ENCODE measurements at places on chromosomes 12 and 14.
A peak's percentile ranks its signal among the peaks of the same experiment; 100 is the strongest.

GRCh38 chr14:102011631-102012030 is 47.3 kb downstream of the DYNC1H1 start:
- DNase-seq: no peak

- DNase-seq: no peak
Measured at GRCh38 chr14:37643701-37644100, 48.3 kb downstream of the TTC6 start.

GRCh38 chr12:19482551-19483109 is 43.3 kb downstream of the AEBP2 start:
- DNase-seq: peak; percentile 14

- DNase-seq: no peak
Measured at GRCh38 chr14:101780390-101780789, 18.9 kb downstream of the PPP2R5C start.

DNA sequence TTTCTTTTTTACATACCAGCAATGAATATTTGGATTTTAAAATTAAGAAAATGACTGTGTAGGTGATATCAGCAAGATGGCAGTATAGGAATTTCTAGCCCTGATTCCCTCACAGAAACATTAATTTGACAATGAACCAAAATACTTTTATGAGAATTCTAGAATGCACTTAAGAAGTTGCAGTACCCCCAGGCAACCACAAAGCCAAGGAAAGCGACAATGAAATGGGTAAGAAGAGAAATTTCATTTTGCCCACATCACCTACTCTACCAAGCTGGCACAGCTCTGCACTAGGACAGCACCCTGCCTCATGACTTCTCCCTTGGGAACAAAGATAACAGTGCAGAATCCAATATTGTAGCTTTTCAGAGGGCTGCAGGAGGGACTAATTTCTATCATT is 6.6 kb downstream of the OR9K2 start:
- no peak for DNase-seq

DNA sequence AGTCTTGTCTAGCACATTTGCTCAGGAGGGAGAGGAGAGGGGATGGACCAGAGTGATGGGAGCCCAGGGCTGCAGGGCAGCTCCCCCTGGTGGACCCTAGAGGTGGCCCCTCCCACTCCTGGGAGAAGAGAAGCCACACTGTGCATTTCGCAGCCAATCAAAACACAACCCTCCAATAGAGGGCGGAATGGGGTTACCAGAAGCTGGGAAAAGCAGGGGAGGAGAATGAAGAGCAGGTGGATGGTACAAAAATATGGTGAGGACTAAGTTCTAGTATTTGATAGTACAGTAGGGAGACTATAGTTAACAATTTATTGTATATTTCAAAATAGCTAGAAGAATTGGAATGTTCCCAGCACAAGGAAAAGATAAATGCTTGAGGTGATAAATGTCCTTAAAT is 23.6 kb downstream of the VASH1 start:
- peak; percentile 50 for DNase-seq

GRCh38 chr14:47044841-47045240 is 393.3 kb upstream of the RPL10L start:
- DNase-seq: no peak

DNA sequence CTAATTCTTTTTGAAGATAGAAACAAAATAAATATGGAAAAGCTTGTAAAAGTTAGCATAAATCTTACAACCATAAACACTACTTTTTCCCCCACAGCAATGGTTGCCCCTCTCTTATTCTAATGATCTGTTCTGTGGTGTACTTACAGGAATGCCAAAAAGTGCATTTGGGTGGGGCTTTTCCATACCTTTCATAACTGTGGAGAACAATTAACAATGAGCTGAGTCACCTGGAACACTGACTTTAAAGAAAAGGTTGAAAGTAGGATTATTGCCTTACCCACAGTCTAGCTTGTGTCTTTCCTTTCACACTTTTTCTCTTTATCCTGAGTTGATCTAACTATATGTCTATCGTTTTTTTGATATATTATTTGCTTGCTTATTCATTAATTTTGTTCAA is 86.9 kb downstream of the TPH2 start:
- DNase-seq: no peak

- DNase-seq: no peak
Measured at GRCh38 chr12:122067966-122068365, 10.6 kb upstream of the MLXIP start.

DNA sequence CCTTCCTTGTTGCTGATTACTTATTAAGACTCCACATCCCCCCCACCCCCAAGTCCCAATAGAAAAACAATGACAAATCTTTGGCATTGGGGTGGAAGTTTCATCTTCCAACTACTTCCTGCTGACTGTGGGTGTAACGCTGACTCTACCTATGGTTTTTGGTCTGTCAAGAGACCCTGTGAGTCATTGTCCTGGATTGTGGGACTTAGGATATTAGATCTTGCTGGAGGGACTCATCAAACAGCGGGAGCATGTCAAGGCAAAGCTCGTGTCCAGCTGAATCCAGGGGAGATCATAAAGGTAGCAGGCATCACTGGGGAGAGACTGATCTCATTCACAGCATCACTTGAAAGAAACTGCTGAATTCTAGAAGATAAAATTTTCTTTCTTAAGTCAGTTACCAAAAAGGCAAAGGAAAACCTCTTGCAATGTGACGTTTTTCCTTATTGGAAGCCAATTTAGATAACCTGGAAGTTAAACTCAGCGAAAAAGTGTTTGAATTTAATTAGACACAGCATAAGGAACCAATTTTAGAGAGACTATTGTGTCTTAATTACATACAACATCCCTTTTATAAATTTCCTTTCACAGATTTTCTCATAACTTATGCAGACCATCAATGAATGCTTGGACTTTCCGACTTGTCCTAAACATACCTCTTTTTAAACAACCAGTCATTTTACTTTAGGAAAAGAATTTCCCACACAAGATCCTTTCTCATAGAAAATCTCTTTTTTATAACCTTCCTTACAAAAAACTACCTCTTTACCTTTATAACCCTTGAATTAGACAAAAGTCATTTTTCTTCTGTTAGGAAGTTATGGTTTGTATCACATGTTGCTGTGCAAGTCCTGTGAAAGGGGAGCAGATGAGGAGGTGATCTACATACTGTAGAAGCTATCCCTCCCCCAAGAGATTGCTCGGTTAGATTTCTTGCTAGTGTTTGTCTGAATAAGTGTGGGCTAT is 94.6 kb upstream of the SCAF11 start:
- no peak for DNase-seq

DNA sequence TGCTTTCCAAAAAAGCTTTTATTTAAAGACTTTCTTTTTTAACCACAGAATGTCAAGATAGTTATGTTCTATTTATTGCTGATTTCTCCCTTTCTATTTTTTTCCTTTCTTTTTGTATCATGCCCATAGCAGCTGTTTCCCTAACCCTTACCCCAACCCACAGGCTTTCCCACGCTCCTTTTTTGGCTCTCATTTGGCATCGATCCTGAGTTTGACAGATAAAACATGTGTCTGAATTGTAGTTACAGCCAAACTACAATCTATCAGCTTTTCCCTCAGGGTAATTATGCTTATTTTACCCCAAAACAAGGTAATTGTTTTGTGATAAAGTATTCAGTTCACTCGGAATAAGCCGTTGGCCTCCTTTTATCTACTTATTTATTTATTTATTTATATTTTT is 46.7 kb downstream of the PDE3A start:
- DNase-seq: no peak

GRCh38 chr14:92489394-92490238 is 24.0 kb upstream of the RIN3 start:
- DNase-seq: no peak

GRCh38 chr14:92014040-92014439 is 25.8 kb downstream of the TRIP11 start:
- no peak for DNase-seq

DNA sequence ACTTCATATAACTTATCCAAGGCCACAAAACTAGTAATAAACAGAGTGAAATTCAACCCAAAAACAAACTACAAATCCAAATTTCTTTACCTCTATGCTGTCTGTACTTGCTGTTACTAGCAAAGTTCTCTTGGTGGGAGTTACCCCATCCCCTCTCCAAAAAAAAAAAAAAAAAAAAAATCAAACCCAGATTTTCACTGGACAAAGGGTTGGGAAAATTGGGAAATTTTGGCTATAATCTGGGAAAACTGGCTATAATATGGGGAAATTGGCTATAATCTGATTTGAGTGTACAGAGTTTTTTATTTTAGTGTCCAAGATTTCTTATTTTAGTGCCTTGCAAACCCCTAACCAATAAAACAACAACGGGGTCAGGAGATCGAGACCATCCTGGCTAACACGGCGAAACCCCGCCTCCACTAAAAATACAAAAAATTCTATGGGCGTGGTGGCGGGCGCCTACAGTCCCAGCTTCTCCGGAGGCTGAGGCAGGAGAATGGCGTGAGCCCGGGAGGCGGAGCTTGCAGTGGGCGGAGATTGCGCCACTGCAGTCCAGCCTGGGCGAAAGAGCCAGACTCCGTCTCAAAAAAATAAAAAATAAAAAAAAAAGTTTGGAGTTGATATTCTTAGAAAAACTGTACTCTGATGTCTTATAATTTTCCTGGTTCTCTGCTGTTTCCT is 148.4 kb downstream of the CHST11 start:
- DNase-seq: no peak

DNA sequence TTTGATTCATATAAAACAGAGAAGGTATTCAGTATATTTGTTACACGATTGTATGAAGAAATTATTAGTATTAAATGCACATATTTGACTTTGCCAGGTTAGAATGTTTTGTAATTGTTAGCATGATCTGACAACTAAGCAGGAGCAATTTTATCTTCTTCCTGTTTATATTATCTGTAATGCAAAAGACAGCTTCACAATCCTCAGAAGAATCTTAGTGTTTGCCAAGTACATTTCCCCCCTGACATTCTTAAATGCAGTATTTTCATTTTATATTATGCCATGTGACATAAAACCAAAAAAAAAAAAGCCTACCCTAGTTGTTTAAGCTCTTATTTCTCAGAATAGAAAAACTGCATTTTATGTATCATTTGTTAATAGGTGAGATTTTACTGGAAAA is 469.4 kb downstream of the FOXG1 start:
- DNase-seq: no peak

- DNase-seq: no peak
Measured at GRCh38 chr12:50641566-50641965, 122.3 kb upstream of the ATF1 start.

GRCh38 chr12:59085690-59086089 is 165.4 kb upstream of the LRIG3 start:
- DNase-seq: no peak

- no peak for DNase-seq
Measured at GRCh38 chr14:86243158-86243557, 713.2 kb downstream of the FLRT2 start.

DNA sequence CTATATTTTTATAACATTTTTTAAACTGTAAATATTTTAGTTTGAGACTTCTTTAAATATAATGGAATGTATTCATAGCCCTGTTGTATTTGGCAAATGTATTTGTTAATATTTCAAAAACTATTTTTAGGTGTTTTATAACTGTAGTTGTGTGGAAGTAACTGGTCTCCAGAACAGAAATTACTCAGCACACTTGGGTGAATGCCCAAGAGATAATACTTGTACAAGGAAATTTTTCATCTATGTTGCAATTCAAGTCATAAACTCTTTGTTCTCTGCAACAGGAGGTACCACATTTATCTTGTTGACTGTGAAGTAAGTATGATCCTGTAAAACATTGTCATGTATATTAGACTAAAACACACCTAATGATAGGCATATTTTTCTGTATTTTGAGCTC is 72.8 kb downstream of the SLCO1B3 start:
- DNase-seq: no peak

DNA sequence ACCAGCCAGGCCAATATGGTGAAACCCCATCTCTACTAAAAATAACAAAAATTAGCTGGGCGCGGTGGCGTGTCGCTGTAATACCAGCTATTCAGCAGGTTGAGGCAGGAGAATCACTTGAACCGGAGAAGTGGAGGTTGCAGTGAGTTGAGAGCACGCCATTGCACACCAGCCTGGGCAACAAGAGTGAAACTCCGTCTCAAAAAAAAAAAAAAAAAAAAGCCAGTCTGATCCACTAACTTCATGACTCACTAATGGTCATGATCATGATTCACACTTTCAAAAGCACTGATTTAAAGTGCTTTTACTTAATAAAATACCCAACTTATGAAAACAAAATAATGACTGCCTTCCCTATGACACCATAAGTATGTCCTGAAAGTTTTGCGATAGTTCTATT is 38.4 kb upstream of the CPM start:
- no peak for DNase-seq

DNA sequence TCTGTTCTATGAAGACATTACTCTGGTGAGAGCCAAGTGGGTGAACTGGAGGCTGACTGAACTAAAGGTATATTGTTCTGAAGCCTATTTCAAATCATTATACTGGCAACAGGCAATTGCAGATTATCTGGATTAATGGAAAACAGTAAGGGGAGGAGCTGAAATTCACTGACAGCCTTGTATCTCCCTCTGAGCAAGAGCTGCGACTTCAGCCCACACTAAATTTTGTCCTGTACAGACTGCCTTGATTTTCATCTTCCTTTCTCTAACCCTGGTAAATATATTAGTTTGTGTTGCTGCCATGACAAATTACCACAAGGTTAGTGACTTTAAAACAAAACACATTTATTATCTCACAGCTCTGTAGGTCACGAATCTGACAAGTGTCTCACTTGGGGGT is 231.1 kb downstream of the SLC2A13 start:
- no peak for DNase-seq

DNA sequence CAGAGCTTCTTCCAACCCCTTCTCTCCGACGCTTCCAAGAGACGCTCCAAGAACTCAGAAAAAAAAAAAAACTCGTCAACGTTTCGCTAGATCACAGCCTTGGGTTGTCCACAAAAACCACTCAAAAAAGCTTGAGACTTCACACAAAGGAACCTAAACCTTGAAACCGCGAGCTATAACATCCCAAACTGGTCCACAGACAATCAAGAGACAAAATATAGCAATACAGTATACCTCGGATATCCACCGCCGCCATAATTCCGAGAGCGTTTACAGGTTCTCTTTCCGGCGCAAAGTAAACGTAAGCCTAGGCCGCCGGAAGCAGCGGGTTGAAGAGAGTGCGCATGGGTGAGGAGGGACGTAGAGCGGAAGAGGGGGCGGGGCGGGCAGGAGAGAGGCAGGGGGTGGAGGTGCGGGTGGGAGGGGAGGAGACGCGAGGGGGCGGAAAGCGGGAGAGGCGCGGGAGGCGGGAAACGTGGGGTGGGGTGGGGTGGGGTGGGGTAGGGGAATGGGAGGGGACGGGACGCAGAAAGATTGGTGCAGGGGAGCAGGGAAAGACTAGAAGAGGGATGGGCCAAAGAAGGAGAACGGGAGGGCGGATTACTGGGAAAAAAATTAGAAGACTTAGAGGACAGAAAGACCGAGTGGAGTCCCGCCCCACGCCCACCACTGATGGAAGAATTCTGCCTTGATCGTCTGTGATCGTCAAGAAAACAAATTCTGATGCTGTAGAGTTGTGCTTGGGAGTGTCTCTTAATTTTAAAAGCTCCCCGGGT is at the start of gene MED6:
Gene MED6, minus strand, starts transcription at position 274 of the 776 bp plus-strand sequence. Its CDS starts 18 bp downstream, at position 256.
- peak; percentile 88 for DNase-seq

DNA sequence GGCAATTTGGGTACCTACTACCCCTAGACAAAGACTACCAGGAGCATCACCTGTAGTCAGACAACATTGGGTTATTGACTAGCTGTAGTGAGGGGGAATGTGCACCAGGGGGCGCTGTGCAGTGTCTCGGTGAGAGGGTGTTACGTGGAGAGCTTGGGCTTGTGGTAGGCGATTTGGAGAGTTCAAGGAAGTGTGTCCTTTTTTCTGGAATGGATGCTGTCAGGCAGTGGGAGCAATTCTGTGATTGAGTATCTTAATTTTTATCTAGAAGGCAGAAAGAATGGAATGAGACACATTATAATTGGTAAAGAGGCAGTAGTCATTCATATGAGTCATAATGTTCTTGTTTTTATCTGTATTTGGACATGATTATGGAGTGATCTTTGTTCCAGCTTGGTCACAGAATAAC is 187.7 kb downstream of the GALC start:
- DNase-seq: peak; percentile 22

Measured in T-cell (primary cell).